ENCODE measurements at places on chromosomes 3 and 15.
A peak's percentile ranks its signal among the peaks of the same experiment; 100 is the strongest.

GRCh38 chr15:68449389-68449788 is 17.4 kb upstream of the ITGA11 start:
- DNase-seq, result no peak

DNA sequence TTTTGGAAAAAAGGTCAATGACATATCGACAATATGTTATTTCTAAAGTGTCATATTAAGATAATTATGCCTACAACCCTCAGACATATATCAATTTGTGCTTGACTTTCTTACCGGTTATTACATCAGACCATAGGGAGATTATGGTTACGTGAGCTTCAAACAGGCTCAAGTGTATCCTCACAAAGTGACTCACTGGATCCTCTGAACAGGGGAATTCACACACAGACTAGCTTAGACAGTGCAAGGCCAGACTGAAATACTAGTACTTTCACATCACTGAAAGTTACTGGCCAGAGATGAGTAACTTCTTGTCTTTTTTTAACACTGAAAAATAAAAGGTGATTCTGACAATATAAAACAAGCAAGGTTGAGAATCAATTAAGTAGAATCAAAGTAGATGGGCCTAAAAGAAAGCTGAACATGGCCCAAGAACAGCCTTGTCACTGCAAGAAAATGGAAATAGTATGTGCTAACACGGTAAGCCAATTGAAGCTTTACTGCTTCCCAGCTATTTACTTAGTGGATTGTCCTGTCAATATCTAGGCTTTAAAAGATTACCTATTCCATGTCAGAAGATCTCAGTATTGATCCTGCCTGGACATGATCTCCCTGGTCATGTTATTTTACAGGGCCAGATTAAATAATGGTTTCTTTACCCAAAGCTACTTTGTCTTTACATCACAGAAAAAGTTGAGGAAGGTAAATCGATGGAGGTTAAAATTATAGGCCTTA is 848.6 kb downstream of the ROBO1 start:
- no peak for DNase-seq

DNA sequence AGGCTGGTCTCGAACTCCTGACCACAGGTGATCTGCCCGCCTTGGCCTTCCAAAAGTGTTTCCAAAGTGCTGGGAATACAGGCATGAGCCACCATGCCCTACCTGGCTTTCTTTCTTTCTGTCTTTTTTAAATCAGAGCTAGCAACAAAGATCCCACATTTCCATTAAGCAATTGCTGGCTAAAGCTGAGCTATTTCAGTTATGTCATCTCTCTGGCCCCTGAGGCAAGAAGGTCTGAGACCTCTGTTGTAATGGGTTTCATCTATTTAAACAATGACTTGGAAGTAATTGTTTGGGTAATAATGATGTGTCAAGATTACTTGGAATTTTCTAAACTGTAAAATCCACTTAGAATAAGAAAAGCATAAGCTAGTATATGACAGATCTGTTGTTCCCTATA is 30.2 kb upstream of the CRBN start:
- no peak for DNase-seq

- DNase-seq, result peak; percentile 58
These were observed at the start of gene DHX30 for GRCh38 chr3:47802734-47803479. Gene DHX30 (plus strand): TSS chr3:47803138. CDS start chr3:47810684, 7,546 bp downstream.

DNA sequence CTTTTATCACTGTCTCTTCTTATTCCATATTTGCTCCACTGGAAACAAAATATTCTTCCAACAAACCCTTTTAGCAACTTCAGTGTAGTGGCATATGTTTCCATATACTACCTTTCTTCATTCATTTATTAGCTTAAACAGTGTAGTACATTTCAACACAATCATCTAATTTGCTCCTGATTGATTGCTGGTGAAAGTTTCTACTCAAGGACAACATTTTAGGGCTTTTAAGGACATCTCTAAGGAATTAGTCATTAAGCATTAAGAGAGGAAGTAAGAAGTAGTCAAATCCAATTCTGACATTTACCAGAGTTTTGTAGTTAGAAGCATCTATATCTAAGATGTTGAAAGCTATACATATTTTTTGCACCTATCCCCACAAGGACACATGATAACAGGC is 55.8 kb downstream of the RSRC1 start:
- DNase-seq, result no peak

DNA sequence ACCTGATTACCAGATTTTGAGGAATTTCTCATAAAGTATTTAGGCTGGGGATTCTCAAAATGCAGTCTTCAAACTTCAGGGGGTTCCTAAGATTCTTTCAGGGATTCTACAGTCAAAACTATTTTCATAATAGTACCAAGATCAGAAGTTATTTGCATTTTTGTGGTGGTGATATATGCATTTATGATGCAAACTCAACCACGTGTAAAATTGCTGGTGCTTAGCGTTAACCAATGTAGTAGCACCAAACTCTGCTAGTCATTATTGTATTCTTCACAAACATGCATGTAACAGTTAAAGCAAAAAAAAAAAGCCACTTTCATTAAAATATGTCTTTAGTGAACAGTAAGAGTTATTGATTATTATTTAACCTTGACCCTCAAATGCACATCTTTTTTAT is 274.9 kb upstream of the DNAJC19 start:
- DNase-seq, result no peak

DNA sequence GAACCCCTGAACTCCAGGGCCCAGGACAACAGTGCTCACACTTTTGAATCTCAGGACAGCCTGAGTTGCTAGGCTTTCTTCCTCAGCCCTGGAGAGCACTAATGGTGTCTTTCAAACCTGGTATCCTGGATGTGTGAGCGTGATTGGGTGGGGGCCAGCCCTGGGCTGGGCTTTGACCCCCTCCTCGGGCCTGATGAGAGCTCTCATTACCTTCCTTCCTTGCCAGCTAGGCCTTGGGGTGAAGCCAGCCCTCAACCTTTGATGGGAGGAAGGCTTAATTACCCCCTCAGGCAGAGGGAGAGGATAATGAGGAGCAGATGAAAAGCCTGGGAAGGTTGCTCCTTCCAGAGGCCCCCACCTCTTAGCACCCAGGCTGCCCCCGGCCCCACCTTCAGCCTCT is 31.1 kb upstream of the INSYN1 start:
- DNase-seq, result no peak

DNA sequence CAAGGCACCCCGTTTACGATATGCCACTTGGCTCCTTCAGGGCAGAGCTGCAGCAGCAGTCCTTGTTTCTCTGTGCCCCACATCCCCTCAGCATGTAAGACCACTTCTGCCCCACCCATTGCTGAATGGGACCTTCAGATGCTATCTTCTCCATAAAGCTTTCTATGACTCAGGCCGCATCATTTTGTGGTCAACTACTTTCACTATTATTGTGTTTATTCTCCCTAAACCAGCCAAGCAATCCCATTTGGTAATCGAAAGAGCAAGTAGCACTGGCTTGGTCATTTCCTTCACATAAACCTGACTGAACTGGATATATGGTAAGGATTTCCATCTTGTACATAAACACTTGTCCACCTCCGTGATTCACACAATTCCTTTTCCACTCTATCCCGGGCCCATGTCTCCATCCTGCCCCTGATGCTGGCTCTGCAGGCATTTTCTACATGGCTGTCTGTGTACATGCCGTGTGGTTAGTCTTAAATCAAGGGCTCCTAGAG is 25.7 kb downstream of the LIPC start:
- no peak for DNase-seq

GRCh38 chr3:49151610-49152009 is 14.5 kb downstream of the CCDC71 start:
- no peak for DNase-seq
